ENCODE measurements at places on chromosomes 2 and 18.

- no peak for DNase-seq
Observed at GRCh38 chr2:152054593-152054992, 44.3 kb downstream of the CACNB4 start.

- no peak for DNase-seq
Observed at GRCh38 chr2:127424598-127425520, 6.6 kb downstream of the PROC start.

- no peak for DNase-seq
Observed at GRCh38 chr2:158509928-158510797, 53.4 kb downstream of the PKP4 start.

- DNase-seq: no peak
Observed at GRCh38 chr2:160277151-160277550, 77.1 kb upstream of the ITGB6 start.

DNA sequence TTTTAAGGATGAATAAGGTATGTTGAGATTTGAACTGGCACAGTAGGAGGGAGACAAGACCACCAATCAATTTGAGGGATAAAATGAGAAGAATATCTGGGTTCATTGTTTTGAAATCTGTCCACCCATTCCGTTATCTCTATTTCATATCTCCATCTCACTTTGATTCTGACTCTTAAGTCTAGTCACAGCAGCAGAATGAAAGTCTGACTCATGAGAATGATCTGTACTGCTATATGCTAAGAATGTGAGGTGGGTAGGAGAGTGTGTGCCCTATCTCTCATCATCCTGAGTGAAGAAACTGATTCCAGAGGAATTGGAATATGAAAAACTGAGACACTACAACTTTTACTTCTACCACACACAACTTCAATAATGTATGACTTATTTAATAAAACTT, 1994.5 kb upstream of the PIK3C3 start:
- DNase-seq: no peak
